ENCODE measurements at places on chromosomes 6 and 20. TPM values are rescaled to one million over a fixed set of nuclear protein-coding genes. Genes with fewer than 3 reads are reported as not detected.
A peak's percentile ranks its signal among the peaks of the same experiment; 100 is the strongest.

- no peak for DNase-seq
These were observed 157.5 kb upstream of the TBX18 start for GRCh38 chr6:84921891-84922290.

DNA sequence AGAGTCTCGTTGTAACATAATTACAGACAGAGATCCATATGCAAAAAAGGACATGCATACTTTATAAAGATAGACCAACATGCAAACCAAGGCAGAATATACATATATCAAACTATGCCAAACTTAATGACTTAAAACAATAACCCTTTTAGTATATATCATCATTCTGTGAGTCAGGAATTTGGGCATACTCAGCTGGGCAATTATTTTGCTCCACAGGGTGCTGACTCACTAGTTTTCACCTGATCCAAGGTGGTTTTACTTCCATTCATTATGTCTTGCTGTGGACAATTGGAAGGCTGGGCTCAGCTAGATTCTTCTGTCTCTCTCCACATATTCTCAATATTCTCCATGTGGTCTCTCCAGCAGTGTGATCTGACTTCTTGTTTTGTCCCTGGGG is 41.2 kb upstream of the RNF146 start:
- DNase-seq = no peak

DNA sequence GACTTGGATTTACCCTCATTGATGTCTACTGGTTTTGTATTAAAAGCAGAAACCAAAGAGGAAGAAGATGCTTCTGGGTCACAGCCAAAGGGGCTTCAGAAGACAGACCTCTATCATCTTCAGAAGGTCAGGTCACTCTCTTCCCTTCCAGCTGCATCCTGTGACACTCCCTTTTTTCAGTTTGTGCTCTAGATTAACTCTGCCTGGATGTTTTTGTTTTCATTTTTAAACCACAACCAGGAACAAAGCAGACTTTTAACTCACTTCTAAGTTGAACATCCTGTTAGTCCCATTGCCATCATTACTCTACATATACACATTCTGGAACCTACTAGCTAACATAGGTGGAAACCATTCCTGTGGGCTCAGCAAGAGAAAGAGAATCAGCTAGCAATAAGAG is 45.2 kb downstream of the AKIRIN2 start:
- DNase-seq = no peak

DNA sequence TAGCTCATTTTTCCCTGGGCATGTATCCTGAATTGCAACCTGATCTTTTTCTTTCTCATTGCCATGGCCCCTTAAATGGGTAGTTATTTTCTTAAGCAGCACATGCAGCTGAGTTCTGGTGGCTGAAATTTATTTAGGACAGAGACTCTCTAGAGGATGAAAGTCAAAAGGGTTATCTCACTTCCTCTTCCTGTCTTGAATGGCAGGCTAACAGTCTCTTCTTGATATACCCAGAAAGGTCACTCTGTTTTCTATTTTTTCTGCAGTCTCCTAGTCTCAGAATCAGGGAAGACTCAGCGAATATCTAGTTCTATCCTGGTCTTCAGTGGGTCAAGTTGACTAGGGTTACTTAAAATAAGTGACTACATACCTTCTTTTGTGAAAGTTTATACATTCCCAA is 243.3 kb downstream of the EPHA7 start:
- DNase-seq = no peak

- no peak for DNase-seq
These were observed 76.2 kb downstream of the ALDH8A1 start for GRCh38 chr6:134873500-134874388.

- no peak for DNase-seq
These were observed 526.5 kb downstream of the NKAIN2 start for GRCh38 chr6:124330197-124330596.

DNA sequence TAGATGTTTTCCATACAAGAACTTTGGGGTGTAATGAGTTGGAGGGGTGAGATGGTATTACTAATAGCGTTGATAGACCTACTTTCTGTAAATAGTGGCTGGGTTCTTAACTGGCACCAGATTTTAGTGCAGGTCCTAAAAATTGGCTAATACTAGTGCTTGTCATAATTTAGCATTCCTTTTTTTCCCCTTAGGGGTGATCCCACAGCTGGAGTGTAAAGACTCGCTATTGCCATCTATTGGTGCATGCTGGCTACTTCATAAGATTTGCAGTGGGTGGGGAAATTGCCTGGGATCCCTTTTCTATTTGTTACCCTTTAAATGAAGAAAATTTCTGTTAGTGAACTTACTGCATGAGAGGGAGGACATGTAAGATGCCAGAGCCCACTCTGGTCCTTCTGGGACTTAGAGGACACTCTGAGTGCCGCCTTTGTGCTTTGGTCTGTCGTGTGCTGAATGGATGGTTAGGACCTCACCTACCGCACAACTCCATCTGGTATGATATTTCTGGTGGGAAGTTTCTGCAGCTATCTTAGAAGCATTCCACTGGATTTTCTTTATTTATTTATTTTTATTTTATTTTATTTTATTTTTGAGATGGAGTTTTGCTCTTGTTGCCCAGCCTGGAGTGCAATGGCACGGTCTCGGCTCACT is 195.5 kb downstream of the JARID2 start:
- DNase-seq = peak; percentile 6

DNA sequence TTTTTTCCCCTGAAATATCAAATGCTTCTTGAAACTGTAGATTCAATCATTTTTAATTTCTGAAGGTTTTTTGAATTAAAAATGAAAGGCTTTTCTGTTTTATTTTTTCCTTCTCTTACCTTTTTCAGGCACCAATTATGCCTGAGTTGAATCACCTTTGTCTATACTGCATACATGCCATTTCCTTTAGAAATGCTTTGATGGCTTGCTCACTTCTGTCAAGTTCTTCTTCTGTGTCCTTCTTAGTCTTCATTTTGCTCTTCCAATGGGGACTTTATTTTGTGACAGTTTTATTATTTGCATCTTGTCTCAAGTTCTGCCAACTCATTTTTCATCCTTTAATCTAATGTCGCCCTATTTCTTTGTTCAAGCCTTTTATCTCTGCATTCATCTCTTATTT is 121.9 kb upstream of the PRL start:
- no peak for DNase-seq

- no peak for DNase-seq
These were observed 33.8 kb downstream of the PHACTR1 start for GRCh38 chr6:12750416-12750815.

EFCAB8 gene
- total RNA-seq = 2.9 TPM

TAAR8 gene
- not detected for total RNA-seq

OR2H1 gene
- not detected for total RNA-seq
